ENCODE measurements at places on chromosomes 12 and 14.

DNA sequence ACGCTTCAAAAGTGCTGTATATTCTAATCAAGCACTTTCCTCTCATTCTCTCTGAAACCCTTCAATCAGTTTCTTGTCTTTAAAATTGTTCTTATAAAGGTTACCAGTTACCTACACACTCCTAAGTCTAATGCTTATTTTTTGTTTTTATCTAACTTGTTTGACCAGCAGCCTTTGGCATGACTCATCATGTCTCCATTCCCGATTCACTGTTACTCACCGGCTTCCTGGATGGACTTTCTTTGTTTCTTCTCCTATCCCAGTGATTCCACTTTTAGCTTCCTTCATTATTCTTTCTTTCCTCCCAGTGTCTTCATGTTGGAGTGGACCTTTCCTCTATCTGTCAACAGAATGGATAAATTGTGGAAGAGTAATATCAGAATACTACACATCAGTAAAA lies 368.6 kb upstream of the CCDC196 start:
- no peak for DNase-seq

DNA sequence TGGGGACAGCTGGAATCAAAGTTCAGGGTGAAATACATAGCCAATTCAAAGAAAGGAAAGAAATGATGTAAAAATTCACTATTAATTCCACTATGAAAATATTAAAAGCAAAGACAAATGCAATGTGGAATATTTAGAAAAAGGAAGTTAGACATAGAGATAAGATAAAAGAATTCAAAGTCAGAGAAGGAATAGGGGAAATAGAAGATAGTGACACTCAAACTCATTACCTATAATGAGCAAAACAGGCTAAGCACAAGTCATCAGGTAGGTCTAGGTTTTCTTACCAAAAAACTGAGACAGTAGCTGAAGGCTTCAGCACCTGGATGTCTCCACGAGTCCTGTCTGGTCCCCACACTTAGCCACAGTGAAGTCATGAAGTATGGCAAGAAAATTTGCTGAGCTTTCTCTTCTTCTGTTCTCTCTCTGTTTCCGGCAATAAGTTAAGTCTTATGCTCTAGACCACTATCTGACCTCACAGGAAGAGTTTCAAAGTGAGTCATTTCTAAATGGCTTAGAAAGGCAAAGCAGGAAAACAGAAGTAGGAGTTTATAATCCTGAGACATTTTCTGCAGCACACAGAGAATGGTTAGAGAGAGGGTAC lies at the start of gene C3AR1:
TSS of gene C3AR1 (minus strand) at position 369 of the 604 bp plus-strand sequence. CDS start 6,174 bp downstream, outside the sequence.
- DNase-seq, result peak; percentile 37

GRCh38 chr12:51591016-51591901 lies at the start of gene SCN8A:
Gene SCN8A (plus strand): TSS chr12:51591233. CDS start chr12:51662818, 71,585 bp downstream.
- peak; percentile 67 for DNase-seq

DNA sequence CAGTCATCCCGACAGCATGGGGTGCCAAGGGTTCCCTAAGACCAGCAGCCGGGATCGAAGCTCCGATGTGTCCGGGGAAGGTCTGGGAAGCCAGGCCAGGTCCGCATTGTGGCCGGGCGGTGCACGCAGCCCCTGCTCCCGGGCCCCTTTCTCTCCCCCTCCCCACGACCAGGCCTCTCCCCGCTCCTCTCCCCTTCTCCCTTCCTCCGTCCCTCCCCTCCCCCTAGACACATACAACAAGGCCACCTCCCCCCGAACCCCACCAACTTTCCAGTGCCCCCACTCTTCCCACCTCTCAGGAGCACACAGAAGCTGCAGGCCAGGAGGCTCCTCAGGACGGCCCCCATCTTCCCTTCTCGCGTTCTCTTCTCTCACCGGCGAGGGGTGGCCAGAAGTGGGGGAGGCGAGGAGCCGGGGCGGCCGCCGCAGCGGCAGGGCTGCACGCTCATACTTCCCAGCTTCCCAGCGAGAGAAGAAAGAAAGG lies 413 bp downstream of the LRP6 start:
- DNase-seq, result peak; percentile 41

DNA sequence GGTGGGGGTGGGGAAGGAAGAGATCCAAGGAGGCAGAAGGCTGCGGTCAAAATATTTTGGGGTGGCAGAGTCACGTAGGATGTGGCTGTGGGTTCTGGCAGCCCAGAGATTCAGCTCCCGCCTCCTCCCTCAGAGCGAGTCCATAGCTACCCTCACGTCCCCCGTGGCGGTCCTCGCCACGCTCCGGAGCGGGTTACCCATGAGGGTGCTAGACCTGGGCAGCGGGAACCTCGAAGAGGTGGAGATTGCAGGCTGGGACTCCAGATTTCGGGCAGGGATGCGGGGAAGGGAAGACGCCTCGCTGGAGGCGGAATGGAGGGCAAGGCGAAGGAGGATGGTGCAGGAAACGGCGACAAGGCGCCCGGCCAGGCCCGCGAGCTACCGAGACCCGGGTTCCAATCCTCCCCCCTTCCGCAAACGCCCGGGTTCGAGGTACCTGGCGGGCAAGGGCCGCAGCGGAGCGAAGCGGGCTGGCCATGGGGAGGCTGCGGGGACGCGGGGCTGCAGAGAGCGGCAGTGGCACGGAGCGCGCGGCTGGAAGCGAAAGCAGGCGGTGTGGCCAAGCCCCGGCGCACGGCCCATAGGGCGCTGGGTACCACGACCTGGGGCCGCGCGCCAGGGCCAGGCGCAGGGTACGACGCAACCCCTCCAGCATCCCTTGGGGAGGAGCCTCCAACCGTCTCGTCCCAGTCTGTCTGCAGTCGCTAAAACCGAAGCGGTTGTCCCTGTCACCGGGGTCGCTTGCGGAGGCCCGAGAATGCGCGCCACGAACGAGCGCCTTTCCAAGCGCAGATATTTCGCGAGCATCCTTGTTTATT lies 46.2 kb downstream of the BCAT1 start:
- peak; percentile 61 for DNase-seq

Data from GM20000 (cell line).